SW 1271 (cell line): ENCODE measurements at places on chromosomes 2 and 18.

- no peak for DNase-seq
These were observed 219.3 kb upstream of the APCDD1 start for GRCh38 chr18:10234912-10235660.

DNA sequence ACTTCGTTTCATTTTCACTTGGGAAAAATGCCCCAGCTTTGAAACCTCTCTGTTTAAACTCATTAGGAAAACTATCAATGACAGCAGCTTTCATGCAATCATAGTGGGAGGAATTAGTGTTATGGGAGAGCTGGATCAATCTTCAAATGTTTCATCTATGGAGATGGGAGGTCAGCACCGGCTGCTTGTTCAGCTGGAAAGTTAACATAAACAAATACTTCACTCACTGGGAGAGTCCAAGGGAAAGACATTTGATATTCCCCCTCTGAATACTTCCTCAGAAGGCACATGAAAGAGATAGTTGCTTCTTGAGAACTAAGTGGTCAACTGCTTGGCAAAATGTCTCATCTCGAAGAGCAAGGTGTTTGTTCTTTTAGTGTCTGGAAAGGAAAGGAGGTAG, 7.3 kb downstream of the LYPD1 start:
- no peak for DNase-seq

- DNase-seq: no peak
These were observed 253.7 kb downstream of the DYM start for GRCh38 chr18:49206717-49207116.

GRCh38 chr18:65365245-65365980, 385.4 kb upstream of the CDH7 start:
- DNase-seq: no peak

- DNase-seq: no peak
These were observed 4.7 kb downstream of the NRP2 start for GRCh38 chr2:205686783-205687640.

DNA sequence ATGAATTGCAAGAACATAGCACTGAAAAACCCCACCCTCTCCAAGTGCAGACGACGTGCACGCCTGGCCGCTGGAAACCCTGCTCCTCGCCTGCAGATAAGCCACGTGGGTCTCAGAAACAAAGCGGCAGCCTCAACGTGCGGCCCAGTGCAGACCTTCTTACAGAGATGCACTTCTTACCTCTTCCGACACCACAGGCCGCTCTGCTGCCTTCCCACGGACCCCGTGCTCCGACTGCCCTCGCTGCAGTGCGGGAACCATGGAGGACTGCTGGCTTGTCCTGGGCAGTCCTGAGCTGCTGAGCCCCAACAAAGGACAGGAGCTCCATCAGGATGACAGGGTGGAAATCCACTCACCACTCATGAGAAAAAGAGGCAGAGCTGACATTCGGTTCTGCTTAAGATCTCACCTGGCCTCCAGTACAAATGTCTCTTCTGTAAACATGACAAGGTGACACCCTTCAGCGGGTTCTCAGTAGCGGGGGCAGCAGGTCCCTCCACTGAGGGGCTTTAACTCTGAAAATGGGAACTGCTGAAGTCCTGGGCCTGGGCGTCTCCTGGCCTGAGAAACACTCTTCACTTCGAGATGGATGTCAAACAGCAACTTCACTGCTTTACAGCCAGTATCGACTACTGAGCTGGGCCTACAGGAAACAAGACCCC, 6.2 kb downstream of the COPS9 start:
- no peak for DNase-seq

DNA sequence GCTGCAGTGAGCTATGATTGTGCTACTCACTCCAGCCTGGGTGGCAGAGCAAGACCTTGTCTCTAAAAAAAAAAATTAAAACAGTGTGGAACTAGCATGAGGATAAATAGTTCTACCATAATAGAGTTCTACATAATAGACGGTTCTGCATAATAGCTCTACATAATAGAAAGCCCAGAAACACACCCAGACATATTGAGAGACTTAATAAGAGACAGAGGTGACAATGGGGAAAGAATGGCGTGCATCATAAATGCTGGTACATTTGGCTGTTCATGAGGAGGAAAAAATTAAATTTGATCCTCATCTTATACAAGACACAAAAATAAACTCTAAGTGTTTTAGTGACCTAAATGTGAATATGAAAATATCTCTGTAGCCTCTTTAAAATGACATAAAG, 58.5 kb downstream of the PTRHD1 start:
- DNase-seq: no peak

GRCh38 chr2:109210431-109211200, 81.6 kb downstream of the SH3RF3 start:
- no peak for DNase-seq

DNA sequence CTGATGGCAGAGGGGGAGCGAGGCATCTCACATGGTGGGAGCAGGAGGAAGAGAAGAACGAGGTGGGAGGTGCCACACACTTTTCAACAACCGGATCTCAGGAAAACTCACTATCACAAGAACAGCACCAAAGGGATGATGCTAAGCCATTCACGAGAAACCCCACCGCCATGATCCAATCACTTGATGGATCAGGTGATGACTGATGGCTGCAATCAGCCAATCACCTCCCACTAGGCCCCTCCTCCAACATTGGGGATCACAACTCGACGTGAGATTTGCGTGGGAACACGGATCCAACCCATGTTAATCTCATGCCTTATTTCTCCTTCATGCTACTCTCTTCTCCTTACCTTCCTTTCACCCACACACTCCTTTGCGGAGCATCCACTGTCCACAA, 143.6 kb downstream of the ANTXR1 start:
- DNase-seq: no peak

- no peak for DNase-seq
These were observed 146.7 kb upstream of the L3MBTL4 start for GRCh38 chr18:6561420-6561861.

- DNase-seq: no peak
These were observed 87.1 kb downstream of the HS1BP3 start for GRCh38 chr2:20563833-20564232.

DNA sequence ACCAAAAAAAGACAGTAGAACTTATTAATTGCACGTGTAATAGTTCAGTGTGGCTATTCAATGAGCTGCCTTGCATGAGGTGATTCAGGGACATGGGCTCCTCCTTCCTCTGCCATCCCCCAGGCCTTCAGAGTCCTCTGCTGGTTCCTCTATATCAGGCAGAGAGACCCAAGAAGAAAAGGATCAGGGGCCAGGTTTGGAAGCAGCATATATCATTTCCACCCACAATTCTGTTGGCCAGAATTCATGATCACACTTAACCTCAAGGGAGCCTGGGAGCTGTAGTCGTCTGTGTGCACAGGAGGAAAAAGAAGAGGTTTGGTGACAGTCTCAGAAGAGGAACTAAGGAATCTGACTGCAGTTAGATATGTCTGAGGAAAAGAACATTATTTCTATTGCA, 114.0 kb upstream of the GLS start:
- DNase-seq: no peak

DNA sequence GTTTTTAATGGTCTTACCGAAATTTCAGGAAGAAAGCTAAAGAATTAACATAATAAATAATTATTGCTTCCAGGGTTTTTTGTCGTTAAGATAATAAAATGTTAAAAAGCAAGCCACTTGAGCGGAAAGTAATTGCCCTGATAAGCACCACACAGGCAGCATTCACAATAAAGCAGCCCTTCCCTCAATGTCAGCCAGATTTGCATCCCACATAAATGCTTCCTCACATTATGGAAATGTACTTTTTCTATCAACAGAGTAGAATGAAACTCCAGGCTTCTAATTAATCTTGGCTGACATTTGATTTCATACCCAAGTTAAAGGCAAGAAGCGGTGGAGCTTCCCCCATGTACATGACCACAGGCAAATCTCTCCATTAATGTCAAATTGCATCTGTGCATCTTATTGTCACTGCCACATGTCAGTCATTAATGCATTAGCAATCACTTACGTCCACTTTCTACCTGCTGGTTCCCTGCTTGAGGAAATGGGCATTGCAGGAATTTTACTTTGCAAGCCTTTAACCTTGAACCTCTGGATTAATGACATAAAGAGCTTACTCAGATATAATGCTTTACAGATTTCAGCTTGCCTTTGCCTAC, 26.2 kb downstream of the PTPRM start:
- DNase-seq: no peak

DNA sequence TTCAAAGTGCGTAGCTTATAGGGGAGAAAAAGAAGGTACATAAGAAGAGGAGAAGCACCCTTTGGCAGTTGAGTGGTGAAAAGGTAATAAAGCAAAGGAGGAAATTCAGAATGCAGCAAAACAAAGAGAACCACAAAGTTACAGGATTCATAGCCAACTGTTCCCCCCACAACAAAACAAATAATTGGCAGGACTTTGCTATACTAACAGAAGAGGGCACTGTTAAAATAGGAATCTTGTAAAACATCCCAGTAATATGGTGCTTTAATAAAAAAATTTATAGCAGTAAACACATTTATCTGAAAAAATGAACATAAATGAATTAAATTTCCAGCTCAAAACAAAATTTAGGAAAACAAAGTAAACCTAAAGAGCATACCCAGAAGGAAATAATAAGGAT, 42.3 kb downstream of the R3HDM1 start:
- DNase-seq: no peak

- DNase-seq: no peak
These were observed 28.5 kb upstream of the DOCK10 start for GRCh38 chr2:225070811-225071210.

- DNase-seq: no peak
These were observed 12.4 kb downstream of the ALLC start for GRCh38 chr2:3670376-3670775.
